ENCODE measurements at places on chromosomes 7 and 10.

DNA sequence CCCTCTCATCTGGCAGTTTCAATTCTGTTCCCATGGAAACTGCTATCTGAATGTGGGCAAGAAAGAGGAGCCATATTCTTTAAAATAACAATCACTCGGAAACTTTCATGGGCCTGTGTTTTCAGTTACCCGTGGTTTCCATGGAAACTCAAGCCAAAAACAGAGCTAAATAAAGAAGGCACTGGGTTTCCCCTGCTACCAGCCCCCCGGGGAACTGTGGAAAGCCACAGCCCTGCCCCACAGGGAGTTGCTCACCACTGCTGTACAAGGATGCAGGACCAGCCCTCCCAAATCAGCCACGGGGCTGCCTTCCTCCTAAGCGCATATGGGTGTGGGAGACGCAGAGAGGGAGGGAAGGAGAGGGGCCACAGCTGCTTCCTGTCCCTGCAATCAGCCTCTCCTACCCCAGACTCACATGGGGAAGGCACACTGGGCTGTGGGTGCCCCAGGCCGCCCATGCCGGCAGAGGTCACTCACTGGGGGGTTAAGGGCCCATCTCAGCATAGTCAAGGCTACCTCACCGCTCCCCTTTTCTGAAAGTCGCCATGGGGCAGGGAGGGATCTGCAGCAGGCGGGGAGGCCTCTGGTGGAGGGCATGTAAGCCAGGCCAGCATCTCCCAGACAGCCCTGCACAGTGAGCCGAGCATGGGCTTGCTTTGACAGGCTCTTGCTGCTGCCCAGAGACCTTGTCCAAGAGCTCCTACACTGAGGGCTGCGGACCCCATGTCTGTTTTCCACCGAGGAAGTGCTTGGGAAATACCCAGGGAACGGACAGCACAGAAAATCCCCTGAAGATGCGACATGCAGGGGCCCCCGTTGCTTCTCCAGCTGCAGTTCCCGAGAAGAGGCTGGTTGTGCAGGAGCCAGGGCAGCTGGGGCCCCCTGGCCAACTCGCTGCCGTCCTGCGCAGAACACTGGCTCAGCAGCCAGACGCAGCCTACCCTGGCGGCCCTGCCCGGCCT, 157.3 kb upstream of the PPP2R2D start:
- peak; percentile 88 for DNase-seq

DNA sequence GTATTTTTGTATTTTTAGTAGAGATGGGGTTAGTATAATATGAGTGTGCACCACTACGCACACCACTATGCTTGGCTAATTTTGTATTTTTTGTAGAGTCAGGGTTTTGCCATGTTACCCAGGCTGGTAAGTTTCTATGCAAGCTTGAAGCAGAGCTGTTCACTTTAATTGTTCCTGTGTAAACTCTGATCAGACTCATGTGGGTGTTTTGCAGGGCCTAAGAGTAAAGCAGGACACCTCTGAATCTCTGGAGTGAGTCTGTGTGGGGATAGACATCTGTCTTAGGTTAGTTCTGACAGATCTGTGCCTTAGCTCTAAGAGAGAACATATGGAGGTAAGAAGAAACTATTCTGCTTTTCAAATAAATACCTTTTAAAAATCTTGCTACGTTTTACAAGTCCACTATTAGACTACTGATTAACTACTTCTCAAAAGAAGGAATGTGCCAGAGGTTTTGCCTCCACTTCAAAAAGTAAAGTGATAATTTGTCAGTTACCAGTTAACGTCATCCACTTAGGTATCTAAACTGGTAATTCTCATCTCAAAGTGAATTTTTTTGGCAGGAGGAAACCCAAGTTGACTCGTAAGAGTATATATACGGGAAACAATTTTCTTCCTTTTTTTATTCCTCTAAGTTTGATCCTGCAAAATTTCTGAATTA, 1.1 kb downstream of the COL17A1 start:
- no peak for DNase-seq

GRCh38 chr10:98610301-98610700, 163.6 kb upstream of the HPS1 start:
- no peak for DNase-seq

DNA sequence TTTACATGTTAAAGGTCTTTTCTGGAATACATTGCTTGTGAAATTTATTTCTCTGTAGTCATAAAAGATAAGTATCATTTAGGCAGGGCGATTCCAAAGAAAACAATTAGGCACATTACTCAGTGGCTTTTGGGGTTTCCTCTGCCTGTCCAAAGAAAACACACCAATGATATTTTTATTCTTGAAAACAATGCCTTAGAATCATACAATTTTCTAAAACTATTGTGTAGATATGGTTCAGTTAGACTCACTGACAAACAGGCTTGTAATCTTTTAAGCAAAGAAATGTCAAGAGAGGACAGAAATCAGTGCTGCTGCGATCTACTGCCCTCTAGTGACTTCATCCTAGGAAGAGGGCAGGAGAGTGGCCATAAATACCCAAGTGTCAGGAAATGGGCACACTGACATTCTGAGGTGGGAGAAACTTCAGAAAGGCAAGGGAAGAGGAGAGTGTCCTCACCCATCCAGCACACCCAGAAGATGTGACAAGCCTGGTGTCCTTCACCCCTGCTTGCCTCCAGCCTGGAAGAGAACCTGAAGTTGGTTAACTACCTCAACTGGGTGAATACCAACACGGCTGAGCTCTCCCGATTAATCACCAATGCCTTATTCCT, 120.5 kb downstream of the GALNT11 start:
- DNase-seq, result no peak

DNA sequence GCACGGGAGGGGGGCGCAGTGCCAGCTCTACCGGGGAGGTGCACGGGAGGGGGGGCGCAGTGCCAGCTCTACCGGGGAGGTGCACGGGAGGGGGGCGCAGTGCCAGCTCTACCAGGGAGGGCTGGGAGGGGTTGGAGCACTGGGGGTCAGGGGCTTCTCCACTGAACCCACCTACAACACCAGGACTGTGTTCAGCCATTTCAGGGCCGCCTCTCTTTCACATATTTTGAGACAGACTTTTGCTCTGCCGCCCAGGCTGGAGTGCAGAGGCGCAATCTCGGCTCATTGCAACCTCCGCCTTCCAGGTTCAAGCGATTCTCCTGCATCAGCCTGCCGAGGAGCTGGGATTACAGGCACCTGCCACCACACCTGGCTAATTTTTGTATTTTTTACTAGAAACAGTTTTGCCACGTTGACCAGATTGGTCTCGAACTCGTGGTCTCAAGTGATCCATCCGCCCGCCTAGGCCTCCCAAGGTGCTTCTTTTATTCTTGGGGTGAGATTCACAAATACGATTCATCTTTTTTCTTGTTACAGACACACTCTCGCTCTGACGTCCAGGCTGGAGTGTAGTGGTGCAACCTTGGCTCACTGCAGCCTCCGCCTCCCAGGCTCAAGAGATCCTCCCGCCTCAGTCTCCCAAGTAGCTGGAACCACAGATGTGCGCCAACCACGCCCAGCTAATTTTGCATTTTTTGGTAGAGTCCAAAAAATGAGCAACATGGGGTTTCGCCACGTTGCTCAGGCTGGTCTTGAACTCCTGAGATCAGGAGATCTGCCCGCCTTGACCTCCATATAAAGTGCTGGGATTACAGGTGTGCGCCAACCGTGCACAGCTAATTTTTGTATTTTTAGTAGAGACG, 37.0 kb downstream of the ADAP1 start:
- no peak for DNase-seq

- DNase-seq, result no peak
These were observed 19.2 kb upstream of the ZNF32 start for GRCh38 chr10:43667761-43668386.

DNA sequence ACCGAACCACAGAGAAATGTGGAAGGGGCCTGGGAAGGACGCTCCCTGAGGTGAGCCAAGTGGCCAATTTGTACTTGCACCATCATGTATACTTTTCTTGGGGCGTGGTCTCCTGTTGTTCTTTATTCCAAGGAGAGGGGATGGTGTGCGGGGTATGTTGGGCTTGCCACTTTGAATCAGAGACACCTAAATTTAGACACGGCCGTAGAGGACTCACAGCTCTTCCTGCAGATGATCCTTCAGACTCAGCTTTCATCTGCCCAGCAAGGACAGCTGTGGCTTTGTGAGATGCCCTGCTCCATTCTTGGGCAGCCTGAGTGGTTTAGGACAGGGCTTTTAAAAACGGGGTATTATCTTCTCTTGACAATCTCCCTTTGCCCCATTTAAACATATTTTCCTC, 473.2 kb downstream of the REEP3 start:
- no peak for DNase-seq

- DNase-seq, result peak; percentile 76
These were observed 80.7 kb upstream of the SEC61G start for GRCh38 chr7:54839575-54840213.

DNA sequence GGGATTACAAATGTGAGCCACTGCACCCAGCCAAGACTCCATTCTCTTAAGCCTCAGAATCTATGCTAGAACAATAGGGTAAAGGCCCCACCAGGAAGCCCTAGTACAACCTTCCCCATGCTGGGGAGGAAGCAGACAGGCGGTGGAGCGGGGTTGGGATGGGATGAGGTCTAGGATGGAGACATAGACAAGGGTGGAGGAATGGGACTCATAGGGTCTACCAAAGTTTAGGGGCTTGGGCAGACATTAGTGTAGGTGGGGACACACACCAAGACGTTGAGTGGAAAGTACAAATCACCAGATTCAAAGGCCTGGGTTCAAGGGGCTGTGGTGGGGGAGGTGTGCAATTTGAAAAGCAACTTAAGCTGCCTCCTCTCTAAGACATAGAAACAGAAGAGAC, 19.3 kb downstream of the PRSS2 start:
- no peak for DNase-seq

GRCh38 chr7:121449329-121449728, 53.2 kb upstream of the FAM3C start:
- DNase-seq, result no peak

- DNase-seq, result no peak
These were observed 103.9 kb upstream of the STK17A start for GRCh38 chr7:43479042-43479441.

GRCh38 chr7:22863156-22863899, 40.7 kb upstream of the TOMM7 start:
- no peak for DNase-seq

- DNase-seq, result no peak
These were observed 68.0 kb upstream of the FAM20C start for GRCh38 chr7:124130-124949.

- DNase-seq, result no peak
These were observed 13.3 kb downstream of the BEND7 start for GRCh38 chr10:13515467-13515866.

GRCh38 chr7:55509322-55509721, 63.0 kb downstream of the VOPP1 start:
- DNase-seq, result no peak

GRCh38 chr7:75640201-75640600, 98.5 kb downstream of the HIP1 start:
- no peak for DNase-seq

All from femur (tissue), 1 donor.